ENCODE measurements at places on chromosomes 12 and 14.
A peak's percentile ranks its signal among the peaks of the same experiment; 100 is the strongest.

- DNase-seq: no peak
These were observed 312.5 kb upstream of the FLRT2 start for GRCh38 chr14:85217412-85217811.

GRCh38 chr14:104650057-104650980 is 39.1 kb upstream of the INF2 start:
- DNase-seq: peak; percentile 77

GRCh38 chr14:77124345-77125280 is 17.0 kb downstream of the ZDHHC22 start:
- DNase-seq: peak; percentile 71

GRCh38 chr12:110578694-110579534 is 4.2 kb downstream of the PPTC7 start:
- DNase-seq: no peak

DNA sequence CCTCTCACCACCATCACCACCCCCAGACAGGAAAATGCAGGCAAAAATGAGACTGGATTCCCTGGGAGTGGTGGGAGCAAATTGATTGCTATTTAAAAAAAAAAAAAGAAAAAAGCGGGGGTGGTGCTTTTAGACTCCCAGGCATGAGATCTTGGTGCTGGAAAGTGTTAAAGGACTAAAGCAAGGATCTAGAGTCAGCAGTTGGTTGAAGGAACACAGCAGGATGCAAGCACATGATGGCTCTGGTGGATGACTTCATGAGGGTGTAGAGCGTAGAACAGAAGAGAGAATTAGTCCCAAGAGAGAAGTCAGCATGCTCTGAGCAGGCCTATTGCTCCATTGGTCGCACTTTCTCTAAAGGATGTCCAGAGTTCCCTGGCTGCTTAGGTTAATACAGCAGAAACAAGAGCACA is 183.8 kb upstream of the HMGA2 start:
- DNase-seq: no peak

GRCh38 chr12:109678719-109679118 is 34.9 kb upstream of the FAM222A start:
- DNase-seq: no peak

DNA sequence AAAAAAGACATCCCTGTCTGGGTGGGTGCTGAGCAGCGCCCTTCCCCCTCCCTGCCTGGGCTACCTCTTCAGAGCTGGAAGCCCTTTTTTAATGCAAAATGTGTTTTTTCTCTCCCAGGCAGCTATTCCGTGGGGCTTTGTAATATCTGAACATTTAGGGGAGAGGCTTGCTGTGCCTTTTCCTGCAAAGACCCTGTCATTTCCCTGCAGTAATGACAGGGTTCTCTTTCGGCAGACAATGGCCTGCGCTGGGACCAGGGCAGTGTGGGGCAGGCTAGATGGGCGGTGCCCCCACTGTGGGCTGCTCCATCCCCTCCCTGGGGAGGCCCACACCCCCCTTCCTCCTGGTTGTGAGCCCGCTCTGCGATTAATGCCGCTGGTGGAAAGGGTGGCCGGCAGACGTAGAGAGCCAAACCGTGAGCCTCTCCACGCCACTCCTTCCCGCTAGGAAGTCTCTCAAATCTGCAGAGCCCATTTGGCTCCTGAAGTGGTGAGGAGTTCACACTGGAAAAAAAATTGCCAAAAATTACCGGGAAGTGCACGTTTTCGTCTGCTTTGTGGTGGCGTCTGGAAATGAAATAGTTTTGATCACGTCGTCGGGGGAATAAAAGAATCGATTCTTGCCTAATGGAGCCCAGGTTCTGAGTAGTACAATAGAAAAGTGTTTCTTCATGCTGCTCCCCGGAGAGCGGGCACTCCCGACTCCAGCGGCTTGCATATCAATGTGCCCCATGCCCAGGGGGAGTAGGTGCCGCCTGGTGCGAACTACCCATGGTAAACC is 31.5 kb downstream of the KIF26A start:
- DNase-seq: no peak

- DNase-seq: no peak
These were observed 967 bp upstream of the PTCSC3 start for GRCh38 chr14:36177489-36177888.

GRCh38 chr12:13454991-13455777 is 258.7 kb downstream of the EMP1 start:
- DNase-seq: no peak

GRCh38 chr14:101122237-101123141 is 219.0 kb upstream of the RTL1 start:
- DNase-seq: peak; percentile 1

- DNase-seq: peak; percentile 62
These were observed 1030.4 kb downstream of the TMEM121 start for GRCh38 chr14:106556665-106557289.

GRCh38 chr12:89421092-89421835 is 69.0 kb upstream of the DUSP6 start:
- DNase-seq: no peak

- peak; percentile 58 for DNase-seq
These were observed 42.0 kb downstream of the GPHB5 start for GRCh38 chr14:63276492-63277342.

- no peak for DNase-seq
These were observed 2.8 kb upstream of the KCNH3 start for GRCh38 chr12:49535921-49536525.

DNA sequence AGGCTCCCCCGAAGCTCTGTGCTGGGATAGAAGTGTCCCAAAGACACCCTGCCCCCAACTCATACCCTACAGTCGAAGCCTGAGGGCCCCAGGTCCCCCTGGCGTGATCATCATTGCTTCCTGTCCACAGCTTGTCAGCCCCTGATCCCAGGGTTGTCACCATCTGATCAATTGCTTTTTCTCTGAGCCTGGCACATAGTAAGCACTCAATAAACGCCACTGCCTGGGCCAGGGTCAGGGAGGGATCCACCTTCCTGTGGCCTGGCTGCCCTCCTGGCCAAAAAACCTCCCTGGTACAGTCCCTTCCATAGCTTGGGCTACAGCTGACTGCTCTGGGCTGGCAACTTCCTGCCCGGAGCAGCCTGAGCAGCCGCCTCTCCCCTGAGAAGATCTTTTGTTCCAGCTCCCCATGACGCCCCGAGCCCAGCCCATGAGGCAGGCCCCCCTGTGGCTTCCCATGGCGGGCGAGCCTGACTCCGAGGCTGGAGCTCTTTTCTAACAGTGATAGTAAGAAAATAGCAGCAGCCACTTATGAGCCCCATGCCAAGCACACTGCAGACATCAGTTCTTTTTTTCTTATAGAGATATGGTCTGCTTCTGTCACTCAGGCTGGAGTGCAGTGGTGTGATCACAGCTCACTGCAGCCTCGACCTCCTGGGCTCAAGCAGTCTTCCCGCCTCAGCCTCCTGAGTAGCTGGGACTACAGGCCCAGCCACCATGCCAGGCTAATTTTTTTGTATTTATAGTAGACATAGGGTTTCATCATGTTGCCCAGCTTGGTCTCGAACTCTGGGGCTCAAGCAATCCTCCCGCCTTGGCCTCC is 6.5 kb downstream of the SH2B3 start:
- peak; percentile 84 for DNase-seq

- DNase-seq: no peak
These were observed 31.0 kb upstream of the SLC38A1 start for GRCh38 chr12:46299851-46300250.

GRCh38 chr14:31027847-31028246 is 1.7 kb upstream of the STRN3 start:
- DNase-seq: no peak

- peak; percentile 6 for DNase-seq
These were observed 1.1 kb downstream of the CLEC14A start for GRCh38 chr14:38254571-38255407.

DNA sequence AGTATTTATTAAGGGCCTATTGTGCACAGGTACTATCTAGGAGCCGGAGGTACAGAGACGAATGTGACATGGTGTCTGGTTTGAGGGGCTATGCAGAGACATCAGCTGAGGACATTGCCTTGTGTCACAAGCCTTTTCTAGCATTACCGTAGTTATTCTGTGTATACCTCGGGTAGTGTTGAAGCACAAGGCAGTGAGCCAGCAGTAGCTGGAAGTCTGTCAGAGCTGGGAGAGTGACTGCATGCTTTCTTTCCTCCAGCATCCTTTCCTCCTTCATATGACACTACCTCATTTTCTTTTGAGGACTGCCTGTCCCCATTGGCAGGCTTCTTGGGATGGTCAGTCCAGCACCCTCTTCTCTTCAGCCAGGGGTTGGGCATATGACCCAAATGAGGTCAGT is 77.0 kb downstream of the POLR3B start:
- no peak for DNase-seq

DNA sequence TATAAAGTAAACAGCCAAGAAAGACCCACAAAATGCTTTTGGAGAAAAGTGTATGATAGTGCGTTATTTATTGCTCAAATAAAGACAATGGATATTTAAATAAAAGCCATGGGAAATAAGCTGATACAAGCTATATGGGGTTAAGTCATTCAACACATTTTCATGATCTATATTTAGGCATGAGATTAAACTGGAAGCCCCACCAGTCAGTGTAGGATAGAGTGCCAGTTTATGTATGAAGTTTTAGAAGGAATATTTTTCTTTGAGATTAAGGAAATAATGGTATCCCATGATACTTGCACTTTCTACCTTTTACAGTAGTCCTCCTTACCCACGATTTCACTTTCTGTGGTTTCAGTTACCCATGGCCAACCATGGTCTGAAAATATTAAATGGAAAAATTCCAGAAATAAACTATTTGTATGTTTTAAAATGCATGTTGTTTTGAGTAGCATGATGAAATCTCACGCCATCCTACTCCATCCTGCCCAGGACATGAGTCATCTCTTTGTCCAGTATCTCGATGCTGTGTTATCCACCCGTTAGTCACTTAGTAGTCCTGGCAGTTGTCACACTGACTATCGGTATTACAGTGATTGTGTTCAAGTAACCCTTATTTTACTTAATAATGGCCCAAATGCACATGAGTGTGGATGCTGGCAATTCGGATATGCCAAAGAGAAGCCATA is 22.3 kb downstream of the SYT1 start:
- peak; percentile 79 for DNase-seq

GRCh38 chr12:107223821-107224220 is 130.5 kb upstream of the CRY1 start:
- no peak for DNase-seq

- DNase-seq: no peak
These were observed 96.0 kb downstream of the ATXN2 start for GRCh38 chr12:111503116-111503515.

DNA sequence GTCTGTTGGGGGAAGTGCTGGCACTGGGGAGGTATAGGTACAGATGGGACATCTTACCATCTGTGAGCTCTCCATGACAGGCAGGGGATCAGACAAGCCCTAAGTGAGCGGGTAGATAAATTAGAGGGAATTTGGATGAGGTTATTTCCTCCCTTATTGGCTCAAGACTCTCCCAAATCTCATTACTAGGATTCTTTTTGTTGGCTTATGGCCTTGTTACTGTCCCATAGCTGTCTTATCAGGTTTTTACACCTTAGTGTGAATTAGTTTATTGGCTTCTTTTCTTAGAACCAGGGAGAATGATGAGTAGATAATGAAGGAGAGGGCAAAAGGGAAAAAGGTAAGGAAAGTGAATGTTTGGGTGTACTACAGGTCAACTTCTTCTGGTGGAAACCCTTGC is 191.1 kb upstream of the PRICKLE1 start:
- DNase-seq: no peak

DNA sequence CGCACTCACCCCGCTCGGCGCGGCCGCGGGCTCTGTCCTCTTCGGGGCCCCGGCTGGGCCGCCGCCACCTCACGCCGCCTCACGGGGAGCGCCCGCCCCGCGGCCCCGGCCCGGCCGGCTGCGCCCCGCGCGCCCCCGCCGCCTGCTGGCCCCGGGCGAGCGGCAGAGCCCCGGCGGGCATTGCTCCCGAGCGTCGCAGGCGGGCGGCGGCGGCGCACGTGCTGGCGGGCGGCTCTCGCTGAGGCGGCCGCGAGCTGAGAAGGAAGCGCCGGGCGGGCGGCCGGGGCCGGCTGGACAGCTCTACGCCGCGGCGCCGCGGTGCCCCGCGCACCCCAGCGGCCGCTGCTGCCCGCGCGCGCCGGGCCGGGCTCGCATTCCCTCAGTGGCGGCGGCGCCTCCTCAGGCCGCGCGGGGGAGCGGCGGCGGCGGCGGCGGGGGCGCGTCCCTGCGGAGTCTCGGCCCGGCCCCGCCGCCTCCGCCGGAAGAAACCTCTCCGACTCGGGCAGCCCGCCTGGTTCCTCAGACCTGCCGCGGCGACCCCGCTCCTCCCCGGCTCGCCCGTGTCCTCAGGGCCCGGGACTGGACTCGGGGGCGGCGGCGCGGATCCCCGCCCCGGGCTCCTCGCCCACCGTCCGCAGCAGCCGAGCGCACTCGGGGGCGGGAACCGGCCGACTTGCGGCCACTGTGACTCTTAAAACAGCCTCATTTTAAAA is at the start of gene PITPNM2:
Gene PITPNM2 (minus strand): TSS at position 347 of the 713 bp plus-strand sequence. CDS start 116,500 bp downstream, outside the sequence.
- peak; percentile 82 for DNase-seq

DNA sequence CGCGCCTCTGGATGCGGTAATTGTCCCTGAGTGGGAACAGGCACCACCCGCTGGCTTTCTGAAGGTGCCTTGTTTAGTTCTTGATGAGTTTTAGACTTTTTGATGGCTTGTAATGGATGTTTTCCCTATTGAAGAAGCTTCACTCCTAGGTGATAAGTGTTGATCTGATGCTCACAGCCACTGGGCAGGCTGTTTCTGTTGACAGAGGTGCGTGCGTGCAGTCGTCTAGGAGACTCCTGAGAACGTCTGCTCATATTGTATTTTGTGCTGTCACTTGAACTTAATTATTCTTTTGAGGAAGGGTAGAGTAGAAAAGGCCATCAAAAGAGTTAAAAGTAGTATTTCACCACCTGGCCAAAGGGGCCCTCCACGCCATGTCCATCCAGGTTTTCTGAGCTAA is 70.5 kb downstream of the EP400 start:
- no peak for DNase-seq

GRCh38 chr12:70351076-70351475 is 15.0 kb upstream of the KCNMB4 start:
- DNase-seq: no peak

DNA sequence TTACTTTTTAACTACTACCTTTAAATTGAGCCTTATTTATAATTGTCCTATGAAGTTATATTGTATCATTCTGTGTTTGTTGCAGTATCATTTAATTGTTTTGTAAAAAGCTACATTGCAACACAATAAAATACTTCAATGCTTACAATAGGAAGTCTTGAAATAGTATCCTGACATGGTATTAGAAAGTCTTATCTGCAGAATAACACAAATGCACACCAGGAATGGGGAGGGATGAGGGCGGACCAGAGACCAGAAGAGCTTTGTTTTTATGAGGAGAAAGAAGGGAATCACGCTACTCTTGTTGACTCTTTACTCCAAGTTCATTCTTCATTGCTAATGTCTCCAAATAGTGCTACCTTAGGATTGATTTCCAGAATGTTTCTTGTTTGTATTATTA is 120.2 kb downstream of the MON2 start:
- DNase-seq: no peak

DNA sequence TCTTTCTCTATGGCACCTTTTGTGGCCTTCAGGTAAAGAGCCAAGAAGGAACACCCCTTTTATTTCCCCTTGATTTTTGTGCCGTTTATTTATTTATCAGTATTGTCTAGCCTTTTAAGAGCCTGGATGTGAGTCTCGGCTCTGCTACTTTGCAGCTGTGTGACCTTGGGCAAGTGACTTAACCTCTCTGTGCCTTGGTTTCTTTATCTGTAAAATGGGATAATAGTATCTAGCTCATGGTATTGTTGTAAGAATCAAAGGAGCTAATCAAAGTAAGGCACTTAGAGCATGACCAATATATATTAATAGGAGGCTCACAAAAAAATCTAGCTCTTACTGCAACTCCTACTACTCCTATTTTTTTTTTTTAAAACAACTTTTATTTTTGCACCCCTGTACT is 179.7 kb downstream of the CHST11 start:
- no peak for DNase-seq

Data from Daoy (cell line).